ENCODE measurements at places on chromosomes 12 and 14.

DNA sequence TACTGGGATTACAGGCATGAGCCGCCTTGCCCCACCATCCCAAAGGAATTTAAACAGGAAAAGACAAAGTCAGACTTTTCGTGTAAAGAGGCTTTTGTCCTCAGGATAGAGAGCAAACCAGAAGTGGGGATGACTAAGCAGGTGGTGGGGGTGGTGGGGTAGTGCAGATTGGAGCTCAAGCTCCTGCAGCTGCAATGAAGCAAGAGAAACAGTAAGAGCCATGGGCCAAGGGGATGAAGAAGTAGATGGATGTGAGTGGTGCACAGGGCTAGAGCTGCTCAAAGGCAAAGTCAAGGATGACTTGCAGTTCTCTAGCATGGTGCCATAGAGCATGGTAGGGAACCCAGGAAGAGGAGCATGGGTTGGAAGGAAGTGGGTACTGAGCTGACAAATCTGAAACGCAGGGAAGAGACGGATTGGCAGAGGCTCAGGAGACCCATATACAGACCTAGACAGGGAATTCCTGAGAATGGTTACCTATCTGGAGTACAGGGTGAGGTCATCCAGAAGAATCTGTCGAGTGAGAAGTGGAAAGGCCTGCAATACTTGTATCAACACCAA is 11.4 kb upstream of the RNF34 start:
- DNase-seq: peak; percentile 28

DNA sequence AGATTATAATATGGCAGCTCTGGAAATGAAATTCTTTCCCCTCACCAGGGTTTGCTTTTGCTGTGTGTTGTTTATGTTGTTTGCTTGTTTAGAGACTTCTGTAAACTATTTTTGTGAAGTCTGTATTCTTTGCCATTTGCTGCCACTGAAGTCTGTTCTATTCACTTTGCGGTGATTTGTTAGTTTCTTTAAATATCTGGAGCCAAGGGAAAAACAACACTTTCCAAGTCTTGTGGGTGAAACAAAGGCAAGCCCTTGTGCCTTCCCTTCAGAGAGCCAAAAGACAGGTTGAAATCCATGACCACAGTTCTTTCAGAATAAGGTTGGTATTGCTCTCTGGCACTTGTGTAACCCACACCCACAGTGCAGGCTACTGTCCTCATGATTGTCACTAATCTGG is 59.5 kb upstream of the RNU6-7 start:
- DNase-seq: no peak

- DNase-seq: no peak
These were observed 29.2 kb downstream of the ALG10 start for GRCh38 chr12:34051486-34051885.

DNA sequence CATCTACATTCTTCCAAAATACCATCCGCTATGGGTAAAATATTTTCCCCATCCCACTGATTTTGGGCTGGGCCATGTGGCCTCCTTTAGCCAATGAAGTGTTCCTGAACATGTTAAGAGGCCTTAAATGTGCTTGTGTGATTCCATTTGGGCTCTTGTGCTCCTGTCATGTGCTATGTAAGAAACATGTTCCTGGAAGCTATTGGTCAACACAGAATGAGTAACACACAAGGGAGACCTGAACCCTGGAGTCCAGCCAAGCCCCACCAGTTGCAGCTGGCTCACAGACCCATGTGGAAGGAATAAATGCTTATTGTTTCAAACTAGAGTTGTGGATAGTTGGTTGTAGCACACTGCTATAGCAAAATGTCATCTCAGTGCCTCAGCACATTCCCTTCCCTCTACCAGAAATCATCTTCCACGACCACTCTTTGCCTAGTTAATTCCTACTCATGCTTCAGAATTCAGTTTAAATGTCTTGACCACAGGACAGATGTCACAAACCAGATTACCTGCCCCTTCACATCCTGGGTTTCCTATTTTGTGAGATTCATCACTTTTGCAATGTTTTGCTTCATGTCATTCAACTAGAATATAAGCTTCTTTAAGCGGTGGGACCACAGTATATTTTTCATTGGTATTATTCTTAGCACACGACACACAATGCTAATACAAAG is 217.3 kb upstream of the EEA1 start:
- DNase-seq: no peak

GRCh38 chr14:39472078-39472477 is 39.8 kb upstream of the FBXO33 start:
- peak; percentile 29 for DNase-seq

DNA sequence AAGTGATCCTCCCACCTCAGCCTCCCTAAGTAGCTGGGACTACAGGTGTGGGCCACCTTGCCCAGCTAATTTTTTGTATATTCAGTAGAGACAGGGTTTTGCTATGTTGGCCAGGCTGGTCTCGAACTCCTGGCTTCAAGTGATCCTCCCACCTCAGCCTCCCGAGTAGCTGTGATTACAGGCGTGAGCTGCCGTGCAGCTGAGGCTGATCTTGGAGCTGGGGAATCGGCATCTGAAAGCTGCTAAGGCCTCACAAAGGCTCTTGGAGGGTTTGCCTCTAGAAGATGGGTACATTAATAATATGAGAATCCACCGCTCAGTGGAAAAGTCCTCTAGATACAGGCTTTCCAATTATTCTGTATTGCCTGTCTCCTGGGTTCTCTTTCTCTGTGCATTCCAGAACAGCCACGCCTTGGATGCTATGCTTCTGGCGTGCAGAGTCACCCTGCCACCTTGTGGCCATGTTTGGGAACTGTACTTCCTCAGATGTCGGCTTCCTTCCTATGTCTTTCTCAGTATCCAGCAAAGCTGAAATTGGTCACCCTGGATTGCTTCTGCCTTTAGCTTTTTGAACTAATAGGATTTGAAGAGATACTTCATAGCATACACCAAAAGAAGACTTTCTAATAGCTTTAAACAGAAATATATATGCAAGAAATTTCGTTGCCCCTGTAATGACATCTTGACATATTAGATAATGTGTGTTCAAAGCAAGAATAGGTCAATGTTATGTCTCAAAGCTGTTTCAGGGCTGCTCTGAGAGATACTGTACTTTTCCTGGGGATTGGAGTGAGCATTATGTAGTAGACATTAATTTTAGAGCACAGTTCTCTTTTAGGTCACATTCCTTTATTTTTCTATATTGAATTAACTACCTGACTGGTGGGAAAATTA is 75.4 kb downstream of the SNAPC1 start:
- DNase-seq: peak; percentile 86

DNA sequence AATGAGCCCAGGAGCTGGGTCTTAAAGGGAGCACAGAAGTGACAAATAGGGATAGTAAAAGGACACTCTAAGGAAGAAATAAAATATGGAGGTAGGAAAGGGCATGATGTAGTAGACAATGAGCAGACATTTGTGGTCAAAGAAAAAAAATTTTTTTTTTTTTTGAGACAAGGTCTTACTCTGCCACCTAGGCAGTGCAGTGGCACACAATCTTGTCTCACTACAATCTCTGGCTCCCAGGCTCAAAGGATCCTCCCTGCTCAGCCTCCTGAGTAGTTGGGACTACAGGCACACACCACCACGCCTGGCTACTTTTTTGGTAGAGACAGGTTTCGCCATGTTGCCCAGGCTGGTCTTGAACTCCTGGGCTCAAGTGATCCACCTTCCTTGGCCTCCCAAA is 8.5 kb downstream of the FKBP3 start:
- no peak for DNase-seq

GRCh38 chr12:12323118-12323517 is 26.9 kb downstream of the MANSC1 start:
- DNase-seq: no peak

GRCh38 chr12:6759741-6760140 is 6.4 kb upstream of the PTMS start:
- no peak for DNase-seq

GRCh38 chr12:74614426-74614825 is 76.8 kb downstream of the ATXN7L3B start:
- no peak for DNase-seq

- DNase-seq: no peak
These were observed 229.2 kb downstream of the ALX1 start for GRCh38 chr12:85509081-85509856.

GRCh38 chr14:70706177-70706576 is 64.5 kb downstream of the TTC9 start:
- DNase-seq: no peak

Data from suppressor macrophage (primary cell).